ENCODE measurements at places on chromosomes 2 and 18.
A peak's percentile ranks its signal among the peaks of the same experiment; 100 is the strongest.

- no peak for DNase-seq
Observed at GRCh38 chr2:72386288-72386687, 238.6 kb upstream of the CYP26B1 start.

DNA sequence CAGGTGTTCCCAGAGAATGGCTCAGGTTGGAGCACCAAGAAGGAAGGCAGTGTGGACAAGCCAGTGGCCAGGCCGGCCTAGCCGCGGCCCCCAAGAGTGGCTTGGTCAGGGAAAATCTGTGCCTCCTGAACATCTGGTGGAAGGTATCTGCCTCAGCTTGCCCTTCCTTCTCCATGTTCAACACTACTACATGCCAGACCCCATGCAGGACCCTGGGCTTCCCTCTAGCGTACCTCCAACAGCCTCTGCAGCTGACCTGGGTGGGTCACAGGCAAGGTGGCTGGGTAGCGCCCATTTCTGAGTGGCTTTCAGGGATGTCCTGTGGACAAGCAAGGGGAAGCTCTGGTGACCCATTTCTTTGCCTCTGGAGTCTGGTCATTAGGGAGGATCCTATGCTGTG lies 7.7 kb downstream of the WNT10A start:
- no peak for DNase-seq

DNA sequence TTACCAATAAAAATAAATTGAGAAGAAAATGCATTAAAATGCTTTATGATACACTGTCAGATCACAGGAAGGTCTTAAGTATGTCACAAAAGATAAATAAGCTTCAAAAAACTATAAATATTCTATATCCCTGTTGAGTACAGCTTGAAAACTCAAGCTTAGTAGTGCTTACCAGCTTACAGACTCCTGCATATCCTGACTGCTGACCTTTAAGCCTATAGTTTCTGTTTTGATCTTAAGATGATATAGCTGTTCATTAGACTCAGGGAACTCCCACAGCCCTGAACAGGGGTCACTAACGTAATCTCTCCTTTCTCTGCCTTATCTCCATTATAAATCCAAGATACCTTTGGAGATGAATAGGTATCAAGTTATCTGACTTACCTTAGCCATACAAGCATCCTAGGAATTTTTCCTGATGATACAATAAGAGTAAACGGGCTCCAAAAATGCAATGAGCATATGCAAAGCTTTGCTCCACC lies 93.7 kb upstream of the RBBP8 start:
- DNase-seq = no peak

- peak; percentile 24 for DNase-seq
Observed at GRCh38 chr2:231297108-231297908, 98.2 kb upstream of the B3GNT7 start.
